Kidney tubule cell (primary cell): ENCODE measurements at places on chromosomes 6 and 20.

DNA sequence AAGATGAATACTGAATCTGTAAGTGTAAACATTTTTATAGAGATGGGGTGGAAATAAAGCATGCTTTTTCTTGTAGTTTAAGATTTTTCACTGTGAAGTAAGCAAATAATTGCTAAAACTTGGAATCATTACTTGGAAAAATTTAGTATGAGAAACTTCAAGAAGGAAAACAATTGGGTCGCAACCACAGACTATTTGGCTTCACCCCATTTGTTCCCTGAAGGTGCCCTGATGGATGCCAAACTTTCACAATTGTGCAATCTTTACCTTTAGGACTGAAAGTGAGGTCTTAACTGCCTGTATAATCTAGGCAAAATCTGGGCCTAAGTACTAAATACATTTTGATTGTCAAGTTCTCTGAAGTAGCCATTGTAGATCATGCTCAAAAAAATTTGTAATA lies 330.1 kb downstream of the HDGFL1 start:
- no peak for DNase-seq

DNA sequence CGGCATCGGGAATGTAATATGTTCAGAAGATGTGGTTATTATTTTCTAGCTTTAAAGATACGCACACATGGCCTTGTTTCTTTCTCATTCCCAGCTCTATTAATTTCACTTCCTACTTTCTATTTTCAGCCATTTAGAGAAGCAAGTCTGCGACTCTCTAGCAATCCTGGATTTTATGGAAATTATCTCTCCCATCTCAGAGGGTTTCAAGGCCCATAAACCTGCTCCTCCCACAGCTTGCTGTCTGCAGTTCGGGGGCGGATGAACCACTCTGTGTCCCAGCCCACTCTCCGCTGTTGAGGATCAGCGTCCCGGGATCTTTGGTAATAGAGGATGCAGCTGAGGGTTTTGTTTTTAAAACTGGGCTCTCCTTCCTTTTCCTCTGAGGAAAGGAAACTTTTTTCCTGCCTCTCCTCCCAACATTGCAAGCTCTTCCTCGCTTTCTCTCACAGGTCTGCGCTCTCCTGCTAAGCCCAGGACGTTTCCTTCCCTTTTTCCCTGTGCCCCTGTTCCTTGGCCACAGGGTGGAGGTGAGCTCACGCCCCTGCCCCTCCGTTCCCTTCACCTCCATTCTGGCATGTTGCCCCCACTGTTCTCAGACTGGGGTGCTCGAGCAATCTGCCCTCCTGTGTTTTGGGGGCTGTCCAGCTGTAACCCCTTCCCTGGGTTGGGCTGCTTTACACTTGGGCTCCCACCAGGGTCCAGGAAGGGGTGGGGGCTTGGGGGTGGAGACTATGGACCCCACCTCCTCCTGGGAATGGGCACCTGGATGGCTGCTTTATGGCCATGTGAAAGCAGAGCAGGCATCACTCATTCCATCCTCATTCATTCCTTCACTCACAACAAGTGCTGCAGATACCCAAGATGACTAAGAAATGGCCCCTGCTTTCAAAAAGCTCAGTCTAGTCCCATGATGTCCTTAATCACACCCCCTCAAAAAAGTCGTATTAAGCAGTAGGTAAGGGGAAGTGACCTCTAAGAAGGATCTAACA lies 54.9 kb downstream of the ZBTB9 start:
- DNase-seq: no peak

GRCh38 chr6:113172531-113172966 lies 684.6 kb upstream of the MARCKS start:
- DNase-seq: no peak

- no peak for DNase-seq
Observed at GRCh38 chr6:3228046-3228671, 706 bp upstream of the TUBB2B start.

GRCh38 chr6:1063671-1064355 lies 248.1 kb upstream of the FOXQ1 start:
- no peak for DNase-seq

GRCh38 chr20:7146552-7147219 lies 379.2 kb downstream of the BMP2 start:
- no peak for DNase-seq

DNA sequence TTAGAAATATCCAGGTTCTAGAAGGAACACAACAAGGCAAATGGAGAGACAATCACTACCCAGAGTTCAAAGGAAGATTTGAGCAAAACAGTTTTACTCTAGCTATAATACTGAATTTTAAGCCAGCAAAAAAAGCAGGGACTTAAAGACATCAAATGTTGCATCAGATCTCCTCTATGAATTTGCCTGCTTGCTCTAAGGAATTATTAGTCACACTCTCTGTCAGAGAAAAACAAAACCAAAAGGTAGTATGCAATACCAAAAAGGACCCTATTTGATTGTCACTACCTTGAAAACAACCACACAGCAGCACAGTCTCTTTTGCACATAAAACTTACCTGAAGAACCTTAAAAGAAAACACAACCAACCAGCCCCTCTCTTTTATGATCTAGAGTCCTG lies 46.3 kb downstream of the BTBD9 start:
- no peak for DNase-seq
